RWPE1 (cell line): ENCODE measurements at places on chromosomes 2 and 18.

GRCh38 chr18:9243029-9243428 lies 91.5 kb upstream of the TWSG1 start:
- no peak for DNase-seq

DNA sequence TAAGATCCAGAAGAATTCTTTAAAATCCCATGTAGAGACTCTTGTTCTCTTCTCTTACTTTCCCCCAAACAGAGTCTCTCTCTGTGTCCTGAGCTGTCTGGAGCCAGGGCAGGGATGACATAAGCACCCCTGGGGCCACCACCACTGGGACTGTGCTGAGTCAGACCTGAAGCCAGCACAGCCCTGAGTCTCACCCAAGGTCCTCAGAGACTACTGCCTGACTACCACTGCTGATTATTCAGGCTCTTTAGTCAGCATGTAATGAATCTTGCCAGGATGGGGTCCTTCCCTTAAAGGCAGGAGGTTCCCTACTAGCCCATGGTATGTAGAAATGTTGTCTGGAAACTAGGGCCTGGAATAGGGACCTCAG lies 34.9 kb upstream of the DYNC1I2 start:
- peak; percentile 5 for DNase-seq

GRCh38 chr2:65420712-65421431 lies 11.5 kb downstream of the SPRED2 start:
- DNase-seq = peak; percentile 26

GRCh38 chr2:46719487-46719886 lies 196.1 kb downstream of the MCFD2 start:
- peak; percentile 29 for DNase-seq

DNA sequence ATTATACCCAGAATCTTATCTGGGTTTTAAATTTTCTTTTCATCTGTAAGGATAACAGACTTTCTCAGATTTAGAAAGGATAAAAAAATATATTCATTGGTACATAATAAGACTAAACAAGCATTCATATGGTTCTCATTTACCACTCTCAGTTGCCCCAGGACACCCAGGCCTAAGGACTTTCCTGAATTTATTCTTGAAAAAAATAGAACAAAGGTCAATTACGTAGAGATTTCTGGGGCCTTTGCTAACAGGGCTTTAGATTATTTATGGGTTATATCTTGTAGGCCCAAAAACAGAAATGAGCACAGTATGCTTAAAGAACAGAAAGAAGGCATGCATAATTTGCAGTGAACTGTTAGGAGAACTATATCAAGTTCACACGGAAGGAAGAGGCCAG lies 269.0 kb upstream of the COL3A1 start:
- DNase-seq = no peak

GRCh38 chr2:98614024-98614739 lies 5.8 kb downstream of the UNC50 start:
- DNase-seq = no peak

GRCh38 chr18:57789090-57789489 lies 14.0 kb downstream of the ATP8B1 start:
- no peak for DNase-seq

DNA sequence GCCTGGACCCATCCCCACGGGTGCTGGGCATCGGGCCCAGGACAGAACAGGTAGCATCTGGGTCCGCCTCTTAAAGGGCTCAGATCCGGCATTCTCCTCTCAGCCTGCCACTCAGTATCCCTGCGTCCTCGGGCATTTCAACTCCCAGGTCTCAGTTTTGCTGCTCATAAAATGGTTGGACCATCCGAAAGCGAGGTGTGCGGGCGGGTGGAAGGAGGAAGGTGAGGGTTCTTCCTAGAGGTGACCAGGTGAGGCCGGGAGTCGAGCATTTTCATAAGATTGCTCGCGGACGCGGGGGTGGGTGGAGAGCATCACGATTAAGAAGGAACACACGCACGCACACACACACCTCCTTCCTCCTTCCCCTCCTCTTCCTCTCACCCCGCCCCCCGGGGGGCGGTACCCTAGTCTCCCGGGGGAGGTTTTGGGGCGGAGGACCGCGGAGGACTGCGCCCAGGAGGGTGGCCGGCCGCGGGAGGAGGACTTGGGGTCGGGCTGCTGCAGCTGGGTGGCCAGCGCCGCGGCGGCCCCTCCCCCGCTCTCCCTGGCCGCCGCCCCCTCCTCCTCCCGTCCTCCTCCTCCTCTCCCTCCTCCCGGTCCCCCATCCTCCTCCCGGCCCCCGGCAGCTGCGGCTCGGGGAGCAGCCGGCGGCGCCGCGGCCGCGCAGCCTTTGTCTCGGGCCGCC lies 97.9 kb upstream of the GPR45 start:
- DNase-seq = peak; percentile 36

DNA sequence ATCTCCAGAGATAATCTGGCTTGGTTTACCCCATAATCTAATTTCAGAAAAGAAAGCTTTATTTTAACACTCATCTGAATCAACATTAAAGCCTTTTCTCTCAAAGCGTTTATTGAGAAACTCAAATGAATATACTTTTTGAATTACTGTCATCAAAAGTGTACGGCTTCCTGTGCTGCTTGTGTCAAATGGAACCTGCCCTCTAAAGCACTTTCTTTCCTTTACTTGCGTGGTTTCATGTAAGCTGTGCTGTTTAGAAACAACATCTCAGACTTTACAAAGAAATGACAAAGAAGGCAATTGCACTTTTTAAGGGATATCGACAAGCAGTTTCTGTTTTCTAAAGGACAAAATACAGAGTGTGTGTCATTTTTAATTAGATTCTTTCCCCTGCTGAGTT lies 35.1 kb downstream of the CYBRD1 start:
- DNase-seq = no peak
